Right hindlimb (tissue), 1 donor: ENCODE measurements at places on chromosomes 3 and 15.

GRCh38 chr15:67021455-67021854 is 43.9 kb upstream of the SMAD3 start:
- DNase-seq: no peak

GRCh38 chr3:79846148-79846933 is 78.5 kb upstream of the ROBO1 start:
- DNase-seq: no peak

- no peak for DNase-seq
Observed at GRCh38 chr3:165111401-165111800, 33.1 kb upstream of the SI start.

GRCh38 chr3:14410503-14411165 is 8.2 kb downstream of the SLC6A6 start:
- DNase-seq: no peak

DNA sequence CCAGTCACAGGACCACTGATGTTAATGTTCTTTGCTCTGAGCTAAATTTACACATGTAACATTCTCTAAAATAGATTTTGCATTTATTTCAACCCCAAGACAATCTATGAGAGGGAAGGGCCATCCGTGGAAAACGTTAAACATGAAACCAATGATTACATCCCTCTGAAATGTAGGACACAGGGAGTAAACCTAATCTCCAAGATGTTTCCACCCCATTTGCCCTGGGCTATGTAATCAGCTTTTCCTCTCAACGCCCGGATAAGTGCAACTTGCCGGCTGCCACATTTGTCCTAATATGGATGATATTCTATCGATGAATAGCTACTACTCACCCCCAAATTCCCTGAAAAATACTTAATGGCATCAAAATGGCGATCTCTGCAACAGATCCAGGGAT is 6.4 kb upstream of the FMN1 start:
- no peak for DNase-seq

DNA sequence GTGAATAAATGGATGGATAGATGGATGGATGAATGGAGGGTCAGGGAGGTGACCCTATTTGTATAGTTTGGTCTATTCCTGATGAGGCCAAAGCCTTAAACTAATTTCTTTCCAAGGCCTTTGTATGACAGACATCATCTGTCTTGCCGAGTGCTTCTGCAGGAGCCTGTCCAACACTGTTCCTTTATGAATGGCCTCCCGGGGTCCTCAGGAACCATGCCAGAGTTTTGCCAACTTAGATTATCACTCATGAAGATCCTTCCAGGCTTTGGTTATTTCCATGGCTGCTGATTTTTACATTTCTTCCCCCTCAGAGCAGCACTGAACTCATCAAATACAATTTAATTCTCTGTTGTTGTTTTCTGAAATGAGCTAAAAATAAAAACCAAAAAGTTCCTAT is 133.0 kb upstream of the SOX2 start:
- no peak for DNase-seq

DNA sequence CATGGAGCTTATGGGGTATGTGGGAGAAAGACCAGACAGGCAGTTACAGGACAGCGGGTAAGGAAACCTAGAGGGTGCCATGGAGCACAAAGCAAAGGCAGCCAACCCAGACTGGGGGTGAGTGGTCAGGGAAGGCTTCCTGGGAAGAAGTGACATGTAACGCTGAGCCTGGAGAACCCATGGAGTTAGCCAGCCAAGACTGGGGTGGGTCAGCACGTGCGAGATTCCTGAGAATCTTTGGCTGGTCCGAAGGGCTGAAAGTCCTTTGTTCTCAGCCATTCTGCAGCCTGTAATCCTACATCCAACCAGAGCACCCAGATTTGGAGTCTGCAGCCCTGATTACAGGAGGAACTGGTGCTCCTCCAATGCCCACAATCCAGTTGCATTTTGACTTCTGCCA is 120.1 kb upstream of the WNT5A start:
- no peak for DNase-seq

- DNase-seq: peak; percentile 70
Observed at GRCh38 chr15:85624291-85624801, 170.4 kb downstream of the KLHL25 start.

- no peak for DNase-seq
Observed at GRCh38 chr15:31346367-31347066, 19.9 kb downstream of the KLF13 start.

DNA sequence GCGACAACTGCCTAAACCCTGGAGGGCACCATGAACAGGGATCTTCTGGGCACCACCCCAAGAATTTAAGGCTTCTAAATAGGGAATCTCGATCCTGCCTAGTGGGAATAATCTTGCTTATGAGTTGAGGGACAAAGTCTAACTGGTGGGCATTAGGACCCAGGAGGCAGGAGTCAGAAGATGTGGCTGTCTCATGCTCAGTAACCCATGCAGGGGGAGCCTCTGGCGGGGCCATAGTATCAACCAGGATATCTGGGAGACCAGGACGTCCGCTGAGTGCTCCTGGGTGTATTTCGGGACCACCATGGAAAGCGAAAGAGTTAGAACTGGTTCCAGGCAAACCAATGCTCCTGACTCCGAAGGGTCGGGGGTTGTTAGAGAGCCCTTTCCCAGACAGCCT is 356.1 kb downstream of the OTOL1 start:
- no peak for DNase-seq

DNA sequence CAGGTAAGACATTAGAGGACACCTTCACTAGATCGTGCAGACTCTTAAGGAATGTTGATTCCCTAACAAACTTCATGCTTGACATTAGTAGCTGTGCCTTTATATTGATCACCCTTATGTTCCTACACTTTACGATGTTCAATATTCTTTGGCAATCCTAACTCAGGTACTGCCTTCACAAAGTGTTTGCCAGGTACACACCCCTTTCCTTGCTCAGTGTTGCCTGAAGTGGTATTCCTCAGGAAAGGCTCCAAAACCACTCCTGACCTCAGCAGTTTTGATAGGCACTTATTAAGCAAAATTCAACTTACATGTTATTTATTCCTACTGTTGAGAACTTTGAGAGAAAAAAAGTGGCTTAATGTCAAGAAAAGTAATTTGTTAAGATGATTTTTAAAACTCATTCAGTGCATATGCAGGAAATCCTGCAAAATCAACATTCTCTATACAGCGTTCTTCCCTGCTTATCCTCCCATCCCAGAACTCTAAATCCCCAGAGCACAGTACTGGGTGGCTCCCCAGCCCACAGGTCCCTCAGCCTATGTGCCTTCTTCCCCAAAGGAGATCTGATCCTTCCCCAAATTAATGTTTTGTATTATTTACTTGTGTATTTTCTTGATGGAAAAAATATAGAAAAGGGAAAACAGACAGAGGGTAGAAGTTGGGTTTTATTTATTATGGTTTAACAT is 260.7 kb downstream of the MECOM start:
- DNase-seq: no peak

GRCh38 chr3:184300378-184300720 is 1.3 kb downstream of the PSMD2 start:
- DNase-seq: no peak

GRCh38 chr15:74294010-74294409 is 57.9 kb downstream of the CCDC33 start:
- no peak for DNase-seq

DNA sequence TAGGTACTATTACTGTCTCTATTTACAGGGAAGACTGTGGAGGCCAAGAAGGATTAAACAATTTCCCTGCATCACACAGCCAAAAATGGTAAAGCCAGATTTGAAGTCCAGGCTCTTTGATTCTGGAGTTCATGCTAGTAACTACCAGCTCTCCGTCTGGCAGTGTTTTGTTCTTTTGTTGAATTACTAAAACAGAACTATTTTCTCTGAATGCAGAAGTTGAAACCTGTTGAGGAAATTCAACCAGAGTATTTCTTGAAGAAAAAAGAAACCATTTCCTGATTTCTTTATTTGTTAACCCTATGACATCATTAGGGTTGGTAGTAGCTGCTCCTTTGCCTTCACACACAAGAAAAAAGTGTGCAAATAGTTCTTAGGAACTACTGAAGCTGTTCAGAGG is 34.3 kb downstream of the CRTC3 start:
- DNase-seq: no peak
